PC-9 (cell line): ENCODE measurements at places on chromosomes 12 and 14.

DNA sequence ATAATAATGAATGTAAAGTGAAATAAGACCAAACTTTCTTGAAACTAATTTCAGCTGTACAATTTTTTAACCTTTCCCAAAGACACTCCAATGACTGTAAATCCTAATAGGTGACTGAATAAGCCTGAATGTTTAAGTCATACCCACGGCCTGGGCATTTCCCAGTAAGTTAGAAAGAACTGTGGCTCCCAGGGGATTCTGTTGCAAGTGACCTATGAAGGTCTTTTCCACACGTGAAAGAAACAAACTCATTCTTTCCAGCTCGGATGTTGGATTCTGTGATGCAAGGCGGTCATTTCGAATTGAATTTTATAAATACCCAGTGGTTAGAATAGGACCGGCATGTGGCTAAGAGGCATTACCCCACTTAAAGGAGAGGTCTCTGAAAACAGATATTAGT is 1134.4 kb downstream of the GALC start:
- no peak for DNase-seq

DNA sequence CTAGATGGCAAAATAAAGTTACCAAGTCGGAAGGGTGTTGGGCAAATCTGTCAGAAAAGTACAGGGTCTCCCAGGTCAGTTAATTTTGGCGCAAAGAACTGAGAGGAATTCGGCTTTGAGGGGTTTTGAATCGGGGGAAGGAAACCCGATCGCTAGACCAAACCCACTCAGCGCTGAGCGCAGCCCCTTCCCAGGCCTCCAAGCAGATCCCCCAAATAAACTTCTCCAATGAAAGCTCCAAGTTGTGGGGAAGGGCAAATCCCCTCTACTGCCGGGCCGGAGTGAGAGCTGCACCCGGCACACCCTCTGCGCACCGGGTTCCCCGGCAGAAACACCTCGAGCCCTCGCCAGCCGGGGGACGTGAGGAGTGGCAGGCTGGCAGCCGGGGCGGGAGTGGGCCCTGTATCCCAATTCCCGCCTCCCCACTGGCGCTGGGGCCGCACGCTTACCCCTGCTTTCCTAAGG is 441 bp downstream of the E2F7 start:
- no peak for DNase-seq

GRCh38 chr12:31496257-31496656 is 94.7 kb downstream of the DENND5B start:
- no peak for DNase-seq

DNA sequence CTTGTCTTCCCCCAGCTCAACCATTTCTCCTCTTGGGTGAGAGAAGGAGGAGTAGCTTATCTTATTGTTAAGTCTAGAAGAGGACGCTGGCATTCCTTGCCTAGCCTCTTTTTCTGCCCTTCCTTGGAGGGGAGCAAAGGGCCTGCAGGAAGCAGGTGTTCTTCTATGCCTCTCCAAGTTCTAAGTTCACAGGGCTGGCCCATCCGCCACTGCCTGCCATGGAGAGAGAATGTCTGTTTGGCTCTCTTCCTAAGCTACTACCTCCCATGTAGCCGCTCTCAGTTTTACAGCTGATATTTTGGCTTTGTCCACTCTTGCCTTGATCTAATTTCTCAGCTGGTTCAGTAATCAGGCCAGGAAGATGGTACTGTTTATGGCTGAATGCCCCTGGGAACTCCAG is 201.2 kb downstream of the NTF3 start:
- no peak for DNase-seq

DNA sequence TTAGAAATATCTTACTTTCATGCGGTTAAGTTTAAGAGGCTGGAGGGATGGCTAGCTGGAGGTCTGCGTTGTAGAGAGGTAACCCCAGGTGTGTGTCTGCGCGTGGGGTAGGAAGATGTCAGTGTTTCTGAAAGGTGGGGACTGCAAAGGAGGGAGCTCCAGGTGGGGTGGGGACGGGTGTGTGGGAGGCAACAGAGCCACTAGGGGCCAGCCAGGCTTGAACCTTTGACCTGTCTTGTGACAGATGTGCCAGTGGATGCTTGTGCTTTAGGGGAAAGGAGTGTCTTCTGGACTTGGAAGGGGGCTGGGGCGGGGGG is 841 bp downstream of the GLI1 start:
- no peak for DNase-seq

DNA sequence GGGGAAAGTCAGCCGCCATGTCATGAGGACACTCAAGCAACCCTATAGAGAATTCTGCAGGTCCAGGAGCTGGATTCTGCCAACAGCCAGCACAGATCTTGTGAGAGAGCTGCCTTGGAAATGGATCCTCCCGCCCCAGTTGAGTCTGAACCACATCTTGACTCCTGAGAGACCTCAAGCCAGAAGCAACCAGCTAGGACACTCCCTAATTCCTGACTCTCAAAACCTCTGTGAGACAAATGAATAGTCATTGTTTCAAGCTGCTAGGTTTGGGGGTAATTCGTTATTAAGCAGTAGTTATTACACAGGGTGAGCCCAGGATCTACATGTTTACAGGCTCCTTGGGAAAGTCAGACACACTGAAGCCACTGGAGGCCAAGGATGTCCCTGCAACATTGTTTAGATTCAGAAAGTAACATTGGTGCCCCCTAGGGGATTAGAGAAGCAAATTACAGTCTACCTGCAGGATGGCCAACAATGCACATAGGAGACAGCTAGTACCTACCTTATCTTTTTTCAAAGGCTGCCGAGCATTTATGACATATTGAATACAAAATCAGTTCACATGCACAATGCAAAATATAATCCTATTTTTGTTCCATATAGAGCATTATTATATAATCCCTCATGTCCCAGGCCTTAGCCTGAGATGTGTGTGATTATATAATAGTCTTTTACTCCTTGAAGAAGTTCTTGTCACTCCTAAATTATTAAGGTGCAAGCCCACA is 57.9 kb upstream of the FICD start:
- no peak for DNase-seq

DNA sequence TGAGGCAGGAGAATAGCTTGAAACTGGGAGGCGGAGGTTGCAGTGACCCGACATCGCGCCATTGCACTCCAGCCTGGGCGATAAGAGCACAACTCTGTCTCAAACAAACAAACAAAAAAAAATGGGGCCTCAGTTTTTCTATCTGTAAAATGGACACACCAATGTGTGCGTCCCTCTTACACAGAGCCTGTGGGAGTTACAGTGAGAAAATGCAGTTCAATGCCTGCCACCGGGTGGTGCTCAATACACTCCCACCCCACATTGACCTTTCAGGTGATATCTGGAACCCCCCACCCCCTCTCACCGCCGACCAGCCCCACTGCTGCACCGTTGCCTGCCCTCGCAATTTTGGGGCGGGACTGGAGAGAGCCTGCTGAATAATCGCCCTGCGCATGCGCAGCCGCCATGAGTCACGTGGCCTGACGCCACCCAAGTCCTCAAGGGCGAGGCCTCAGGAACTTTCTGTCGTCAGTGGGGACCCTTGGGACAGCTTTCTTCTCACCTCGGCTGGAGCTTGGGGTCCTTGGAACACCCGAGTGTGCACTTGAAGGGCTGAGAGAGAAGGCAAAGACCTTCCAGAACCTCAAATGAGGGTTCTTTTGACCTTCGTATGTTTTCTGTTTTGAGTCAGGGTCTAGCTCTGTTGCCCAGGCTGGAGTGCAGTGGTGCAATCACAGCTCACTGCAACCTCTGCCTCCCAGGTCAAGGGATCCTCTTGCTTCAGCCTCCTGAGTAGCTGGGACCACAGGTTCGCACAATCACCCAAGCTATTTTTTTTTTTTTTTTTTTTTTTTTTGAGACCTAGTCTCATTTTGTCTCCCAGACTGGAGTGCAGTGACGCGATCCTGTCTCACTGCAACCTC is 14.6 kb upstream of the CABP1 start:
- DNase-seq = no peak

- no peak for DNase-seq
These were observed 402.9 kb downstream of the ZFP36L1 start for GRCh38 chr14:68389943-68390342.

- DNase-seq = no peak
These were observed 69.3 kb downstream of the FBXO34 start for GRCh38 chr14:55340482-55340881.

GRCh38 chr14:104975481-104976197 is 2.5 kb downstream of the AHNAK2 start:
- DNase-seq = no peak

DNA sequence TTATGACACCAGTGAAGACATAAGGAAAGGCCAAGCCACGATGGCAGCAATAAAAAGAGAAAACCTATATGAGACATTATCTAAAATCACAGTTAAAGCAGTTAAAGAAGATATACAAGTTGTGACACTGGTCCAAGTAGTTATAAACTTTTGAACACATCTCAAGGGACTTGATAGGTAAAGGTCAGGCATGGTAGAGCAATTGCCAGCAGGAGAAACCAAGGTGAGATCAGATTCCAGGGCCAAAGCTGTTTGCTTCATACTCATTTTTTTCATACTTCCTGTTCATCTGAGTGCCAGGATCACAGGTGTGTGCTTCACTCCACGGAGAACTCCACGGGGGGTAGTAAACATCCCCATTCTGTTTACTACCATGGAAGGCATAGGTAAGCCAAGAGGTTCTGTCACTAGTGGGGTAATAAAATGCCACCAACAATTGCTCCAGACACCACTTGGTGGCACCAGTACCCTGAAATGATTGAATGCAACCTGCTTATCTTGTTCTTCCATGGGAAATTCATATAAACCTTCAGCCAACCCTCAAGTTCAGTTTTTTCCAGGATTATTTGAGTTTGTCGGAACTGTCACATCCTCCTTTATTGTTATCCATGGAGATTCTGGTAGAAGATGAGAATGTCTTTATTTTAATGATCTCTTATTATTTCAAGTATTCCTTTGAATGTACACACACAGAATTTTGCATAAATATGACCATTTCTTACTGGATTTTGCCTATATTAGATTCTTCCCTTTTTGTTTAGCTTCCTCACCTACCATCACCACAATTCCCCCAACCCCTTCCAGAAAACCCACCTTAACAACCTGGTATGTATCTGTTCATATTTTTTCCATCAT is 59.2 kb upstream of the TSPAN8 start:
- peak; percentile 18 for DNase-seq

DNA sequence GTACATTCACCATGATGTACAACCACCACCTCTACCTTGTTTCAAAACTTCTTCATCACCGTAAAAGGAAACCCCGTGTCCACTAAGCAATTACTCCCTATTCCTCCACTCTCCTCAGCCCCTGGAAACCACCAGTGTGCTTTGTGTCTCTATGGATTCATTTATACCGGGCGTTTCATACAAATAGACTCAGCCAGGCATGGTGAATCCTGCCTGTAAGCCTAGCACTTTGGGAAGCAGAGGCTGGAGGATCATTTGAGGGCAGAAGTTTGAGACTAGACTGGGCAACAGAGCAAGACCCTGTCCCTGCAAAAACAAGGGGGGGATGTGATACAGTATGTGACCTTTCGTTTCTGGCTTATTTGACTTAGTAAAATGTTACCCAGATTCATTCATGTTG is 21.2 kb upstream of the RNF34 start:
- DNase-seq = no peak

DNA sequence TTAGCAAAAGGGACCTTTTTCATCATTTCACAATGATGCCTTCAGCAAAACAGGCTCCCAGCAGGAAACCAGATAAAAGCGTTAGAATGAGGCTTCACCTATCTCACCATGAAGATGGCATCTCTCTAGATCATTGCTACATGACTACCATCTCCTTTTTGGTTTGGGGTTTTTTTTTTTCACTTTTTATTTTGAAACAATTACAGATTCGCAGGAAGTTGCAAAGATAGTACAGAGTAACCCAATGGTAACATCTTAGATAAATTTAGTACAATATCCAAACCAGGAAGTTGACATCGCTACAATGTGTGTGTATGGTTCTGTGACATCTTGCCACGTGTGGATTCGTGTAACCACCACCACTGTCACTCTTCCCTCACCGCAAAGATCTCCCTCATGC is 22.3 kb upstream of the PWP1 start:
- no peak for DNase-seq

GRCh38 chr14:69483765-69484443 is 624 bp upstream of the PLEKHD1 start:
- peak; percentile 36 for DNase-seq

- no peak for DNase-seq
These were observed 14.2 kb downstream of the UBE3B start for GRCh38 chr12:109491671-109492070.

DNA sequence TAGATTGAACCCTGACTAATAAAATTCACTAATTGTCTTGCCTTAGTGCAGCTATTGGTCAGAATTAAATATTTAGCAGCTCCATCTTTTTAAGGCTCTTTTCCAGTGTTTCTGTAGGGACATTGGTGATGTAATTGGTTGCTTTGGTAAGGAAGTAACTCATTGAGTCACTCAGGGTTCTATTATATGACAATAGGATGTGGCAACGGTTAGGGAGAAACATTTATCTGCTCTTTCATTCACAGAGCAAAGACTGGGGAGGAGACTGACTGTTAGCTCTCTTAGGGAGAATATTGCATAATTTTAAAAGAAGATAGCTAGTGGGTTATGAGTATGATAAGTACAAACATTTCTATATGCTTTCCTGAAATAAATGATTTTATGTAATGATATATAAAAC is 616.5 kb downstream of the TRHDE start:
- no peak for DNase-seq

GRCh38 chr12:55931780-55932550 is 1.0 kb downstream of the DGKA start:
- DNase-seq = peak; percentile 39

DNA sequence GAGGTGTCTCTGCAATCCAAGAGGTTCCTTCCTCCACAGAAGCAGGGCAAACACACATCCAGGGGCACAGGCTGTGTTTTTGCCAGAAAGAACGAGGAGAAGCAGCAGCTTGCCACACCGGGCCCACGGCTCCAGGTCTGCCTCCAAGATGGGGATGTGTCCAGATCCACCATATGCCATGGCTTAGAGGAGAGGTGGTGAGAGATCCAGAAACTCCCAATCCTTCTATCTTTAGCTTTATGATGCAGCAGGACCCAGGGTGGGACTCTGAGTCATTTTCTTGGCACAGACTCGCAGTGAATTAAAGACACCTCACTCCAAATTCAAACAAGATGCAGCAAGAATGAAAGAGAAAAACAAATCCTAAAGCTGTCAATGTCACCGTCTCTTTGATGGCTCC is 481.4 kb upstream of the TMEM132C start:
- DNase-seq = no peak

GRCh38 chr14:35932659-35933159 is 106.6 kb downstream of the BRMS1L start:
- no peak for DNase-seq

DNA sequence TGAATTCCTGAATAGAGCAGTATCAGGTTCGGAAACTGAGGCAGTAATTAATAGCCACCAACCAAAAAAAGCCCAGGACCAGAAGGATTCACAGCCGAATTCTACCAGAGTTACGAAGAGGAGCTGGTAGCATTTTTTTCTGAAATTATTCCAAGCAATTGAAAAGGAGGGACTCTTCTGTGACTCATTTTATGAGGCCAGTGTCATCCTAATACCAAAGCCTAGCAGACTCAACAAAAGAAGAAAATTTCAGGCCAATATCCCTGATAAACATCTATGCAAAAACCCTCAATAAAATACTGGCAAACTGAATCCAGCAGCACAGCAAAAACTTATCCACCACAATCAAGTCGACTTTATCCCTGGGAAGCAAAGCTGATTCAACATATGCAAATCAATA is 202.3 kb upstream of the SLC16A7 start:
- no peak for DNase-seq
